DMS79 treated with DMSO at 0.1 percent for 48 hours (cell line): ENCODE measurements at places on chromosomes 3 and 15.

DNA sequence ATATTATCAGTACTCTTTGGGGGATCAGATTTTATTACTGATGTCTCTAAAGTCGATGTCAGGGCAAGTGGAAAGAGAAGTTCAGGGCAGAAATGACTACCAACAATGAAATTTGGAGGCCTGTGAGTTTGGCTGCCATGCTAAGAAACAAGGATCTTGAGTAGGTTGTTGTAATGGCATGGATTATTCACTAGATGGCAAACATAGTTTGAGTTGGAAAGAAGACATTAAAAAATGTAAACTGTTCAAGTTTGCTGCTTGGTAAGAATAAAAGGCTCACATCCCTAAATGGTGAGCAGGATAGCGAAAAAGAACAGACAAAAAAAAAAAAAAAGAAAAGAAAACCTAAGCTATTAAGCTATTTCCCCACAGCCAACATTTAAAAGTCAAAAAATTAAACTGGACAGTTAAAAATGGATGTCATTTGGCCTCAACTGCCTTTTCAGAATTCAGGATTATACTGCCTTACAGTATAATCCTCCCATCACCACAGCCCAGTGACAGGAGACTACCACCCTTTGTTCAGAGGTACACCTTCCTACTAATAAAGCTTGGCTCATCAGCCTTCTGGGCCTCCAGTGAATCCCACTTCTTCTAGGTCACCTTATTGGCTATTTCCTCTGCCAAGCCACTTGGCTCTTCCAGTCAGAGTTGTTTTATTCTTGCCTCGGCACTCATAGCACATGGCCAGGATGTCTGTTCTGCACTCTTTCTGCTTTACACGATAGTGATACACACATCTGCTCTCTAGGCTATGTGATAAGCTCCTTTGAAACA is 163.7 kb downstream of the PLD1 start:
- DNase-seq = peak; percentile 39

GRCh38 chr3:70383360-70383831 is 71.0 kb upstream of the MDFIC2 start:
- DNase-seq = no peak

DNA sequence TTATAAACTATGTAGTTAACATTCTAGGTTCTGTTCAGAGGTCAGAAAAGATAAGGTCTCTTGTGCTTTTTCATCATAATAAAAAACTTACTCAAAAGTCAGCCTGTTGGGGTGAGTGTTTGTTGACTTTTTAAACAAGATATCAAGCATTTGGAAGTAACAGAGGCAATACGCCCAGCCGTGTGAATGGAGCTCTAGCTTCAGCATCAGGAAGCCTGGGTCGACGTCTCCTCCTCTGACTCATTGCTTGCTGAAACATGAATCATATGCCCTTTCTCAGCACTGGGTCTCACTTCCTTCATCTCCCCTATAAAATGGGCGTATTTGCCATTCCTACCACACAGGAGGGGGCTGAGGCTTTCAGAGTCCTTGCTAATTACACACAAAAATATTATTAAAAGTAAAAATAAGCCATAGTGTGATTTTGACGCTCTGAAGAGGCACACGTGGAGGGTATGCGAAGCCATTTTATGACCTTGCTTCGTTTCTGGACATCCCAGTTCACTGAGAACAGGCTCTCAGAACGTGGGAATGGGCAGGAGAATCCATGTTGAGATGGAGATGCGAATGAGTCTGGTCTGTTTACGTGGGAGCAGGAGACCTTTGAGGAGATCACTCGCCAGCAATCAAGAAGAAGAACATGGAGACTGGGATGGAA is 220.8 kb upstream of the TPRG1 start:
- no peak for DNase-seq

DNA sequence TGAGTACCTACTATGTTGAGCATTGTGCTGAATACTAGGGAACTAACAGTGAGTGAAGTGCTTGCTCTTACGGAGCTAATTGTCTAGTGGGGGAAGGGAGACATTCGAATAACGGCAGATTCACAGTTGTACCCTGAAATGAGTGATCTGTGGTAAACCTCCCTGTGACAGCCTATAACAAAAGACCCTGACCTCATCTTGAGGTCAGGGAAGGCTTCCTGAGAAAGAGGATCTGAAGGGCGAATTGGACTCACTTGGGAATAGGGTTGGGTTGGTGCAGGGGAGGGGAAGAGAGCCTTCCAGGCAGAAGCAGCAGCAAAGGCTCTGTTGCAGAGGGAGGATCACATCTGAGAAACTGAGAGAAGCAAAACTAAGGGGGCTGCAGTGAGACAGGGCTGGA is 13.2 kb downstream of the HPS3 start:
- no peak for DNase-seq

DNA sequence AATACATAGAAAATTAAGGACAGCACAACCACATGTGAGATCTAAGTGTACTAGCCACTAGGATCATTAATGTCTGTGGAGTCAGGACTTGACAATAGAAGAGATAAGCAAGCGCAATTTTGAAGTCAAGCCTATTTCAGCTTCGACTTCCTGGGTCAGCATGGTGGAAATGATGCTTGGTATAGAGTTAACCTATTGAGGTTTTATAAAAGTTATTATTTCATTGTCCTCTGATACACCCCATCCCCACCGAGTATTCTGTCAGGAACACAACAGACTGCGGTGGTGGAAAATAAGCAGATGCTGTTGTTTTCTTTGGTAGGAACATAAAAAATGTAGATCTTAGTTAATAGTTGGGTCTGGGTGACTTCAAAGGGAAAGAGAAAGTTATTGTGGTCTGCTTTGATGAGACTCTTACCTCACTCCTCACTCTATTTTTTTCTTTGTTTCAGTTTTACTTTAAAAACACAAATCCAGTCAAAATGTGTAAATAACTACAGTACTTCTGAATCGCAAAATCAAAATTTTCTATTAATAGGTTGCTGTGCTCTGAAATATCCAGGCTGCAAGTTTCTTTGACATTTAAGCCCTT is 82.1 kb downstream of the IL5RA start:
- DNase-seq = no peak

- DNase-seq = no peak
Measured at GRCh38 chr15:36401586-36401966, 177.8 kb upstream of the CDIN1 start.

DNA sequence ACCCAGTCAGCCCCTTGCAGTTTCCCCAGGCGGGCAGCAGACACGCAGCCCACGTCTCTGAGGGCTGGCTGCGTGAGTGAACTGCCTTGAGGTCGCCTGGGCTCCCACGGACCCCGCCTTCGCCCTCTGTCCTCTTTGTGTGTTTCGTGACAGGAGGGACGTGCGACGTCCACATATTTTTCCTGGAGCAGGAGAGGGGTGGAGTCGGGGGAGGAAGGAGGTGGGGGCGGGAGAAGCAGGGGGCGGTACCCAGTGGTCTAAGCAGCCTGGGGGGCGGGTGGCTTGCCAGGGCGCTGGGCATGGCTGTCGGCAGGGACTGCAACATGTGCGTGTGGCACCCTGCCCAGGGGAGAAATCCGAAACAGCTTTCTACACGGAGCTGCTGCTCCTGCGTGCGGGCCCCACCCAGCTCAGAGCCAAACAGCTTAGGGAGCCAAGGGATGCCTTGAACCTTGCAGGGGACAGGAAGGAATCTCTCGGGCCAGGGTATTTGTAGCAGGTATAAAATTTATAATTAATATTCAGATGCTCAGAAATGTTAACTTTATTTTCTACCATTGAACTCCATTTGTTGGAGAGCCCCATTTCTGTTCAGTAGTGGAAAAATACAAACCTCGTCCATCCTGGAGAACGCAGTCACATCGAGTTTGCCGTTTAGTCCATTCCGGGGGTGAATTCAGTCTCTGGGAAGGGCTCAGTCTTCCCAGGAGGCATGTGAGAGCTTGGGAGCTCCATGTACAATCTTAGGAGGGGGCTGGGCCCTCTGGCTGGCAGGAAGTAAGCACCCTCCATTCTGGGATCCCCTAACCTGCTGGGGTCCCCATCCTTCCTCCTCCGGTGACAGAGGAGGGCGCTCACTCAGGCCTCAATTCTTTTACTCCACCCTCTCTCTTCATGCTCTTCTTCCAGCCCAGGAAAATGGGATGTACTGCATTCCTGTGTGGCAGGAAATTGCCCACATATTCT is 79.1 kb upstream of the MEF2A start:
- peak; percentile 16 for DNase-seq

DNA sequence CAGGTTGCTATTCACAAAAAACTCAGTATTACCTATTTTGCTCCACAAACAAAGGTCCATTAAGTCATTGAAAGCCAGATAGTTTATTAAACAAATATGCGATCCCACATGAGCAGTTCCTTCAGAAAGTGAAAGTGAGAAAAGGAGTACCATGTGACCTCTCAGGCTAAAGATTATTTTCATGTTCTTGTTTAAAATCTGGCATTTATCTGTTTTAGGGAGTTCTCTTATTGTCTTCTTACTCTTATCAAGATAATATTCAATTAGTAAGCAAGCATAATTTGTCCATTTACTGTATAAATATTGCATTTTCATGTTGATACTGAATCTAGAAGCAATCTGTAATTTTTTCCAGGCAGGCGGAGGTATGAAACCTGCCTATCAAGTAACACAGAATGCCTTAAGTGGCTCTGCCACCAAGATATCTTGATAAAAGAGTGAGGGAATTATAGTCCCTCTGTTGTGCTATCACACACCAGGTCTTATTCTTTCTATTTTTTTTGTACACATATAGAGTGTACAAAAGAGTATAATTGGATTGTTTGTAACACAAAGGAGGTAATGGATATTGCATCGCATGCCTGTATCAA is 20.1 kb upstream of the PLSCR5 start:
- no peak for DNase-seq

GRCh38 chr3:127959873-127960272 is 44.8 kb downstream of the KBTBD12 start:
- DNase-seq = peak; percentile 76

DNA sequence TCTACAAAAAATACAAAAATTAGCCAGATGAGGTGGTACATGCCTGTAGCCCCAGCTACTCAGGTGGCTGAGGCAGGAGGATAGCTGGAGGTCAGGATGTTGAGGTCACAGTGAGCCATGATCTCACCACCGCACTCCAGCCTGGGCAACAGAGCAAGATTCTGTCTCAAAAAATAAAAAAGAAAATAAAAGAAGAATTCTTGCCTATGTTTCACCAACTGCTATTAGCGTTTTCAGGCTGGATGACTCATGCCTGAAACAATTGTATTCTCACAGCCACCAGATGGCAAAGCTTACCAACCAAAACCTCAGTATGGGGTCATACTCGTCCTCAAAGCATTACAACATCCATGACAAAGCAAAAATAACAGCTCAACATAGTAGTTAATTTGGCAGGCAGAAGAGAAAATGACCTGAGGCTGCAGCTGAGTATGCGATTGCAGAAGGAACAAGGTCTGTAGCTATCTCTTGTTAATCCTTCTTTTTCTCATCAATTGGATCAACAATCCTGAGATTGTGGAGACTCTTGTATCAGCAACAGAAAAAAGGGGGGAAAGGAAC is 52.2 kb downstream of the TP53BP1 start:
- peak; percentile 0 for DNase-seq

- no peak for DNase-seq
Measured at GRCh38 chr3:191523148-191523547, 62.2 kb downstream of the PYDC2 start.

- no peak for DNase-seq
Measured at GRCh38 chr3:101719604-101720185, 4.7 kb upstream of the CEP97 start.

DNA sequence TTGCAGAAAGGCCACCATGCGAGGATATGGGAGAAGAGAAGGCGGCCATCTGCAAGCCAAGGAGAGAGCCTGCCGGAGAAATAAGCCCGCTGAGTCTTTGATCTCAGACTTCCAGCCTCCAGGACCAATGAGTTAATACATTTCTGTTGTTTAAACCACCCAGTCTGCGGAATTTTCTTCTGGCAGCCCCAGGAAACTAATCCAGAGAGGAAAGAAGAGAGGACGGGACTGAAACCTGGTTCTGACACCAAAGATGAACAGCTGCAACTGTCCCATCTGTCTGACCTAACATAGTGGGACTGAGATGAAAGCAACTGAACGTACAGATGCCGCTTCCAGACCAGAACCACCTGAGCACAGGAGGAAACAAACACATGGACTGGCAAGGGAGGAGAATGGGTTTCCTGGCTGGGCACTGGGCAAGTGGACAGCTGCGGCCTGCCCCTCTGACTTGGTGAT is 32.3 kb downstream of the VGLL4 start:
- DNase-seq = no peak

DNA sequence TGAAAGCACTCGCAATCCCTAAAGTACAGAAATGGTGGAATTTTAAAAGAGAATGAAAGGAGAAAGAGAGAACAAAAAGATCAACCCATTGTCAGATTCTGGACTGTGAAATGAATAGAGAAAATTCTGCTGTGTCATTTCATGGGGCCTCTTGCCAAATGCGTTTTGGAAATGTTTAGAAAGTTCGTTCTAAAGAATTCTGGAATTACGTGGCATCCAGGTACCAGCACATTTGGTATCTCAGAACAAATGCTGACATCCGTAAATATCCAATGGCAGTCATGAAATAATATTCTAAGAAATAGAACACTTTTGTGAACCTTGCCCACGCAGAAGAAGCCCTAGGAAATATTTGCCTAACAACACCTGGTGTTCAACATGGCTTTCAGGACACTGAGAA is 219.2 kb downstream of the P3H2 start:
- DNase-seq = no peak

DNA sequence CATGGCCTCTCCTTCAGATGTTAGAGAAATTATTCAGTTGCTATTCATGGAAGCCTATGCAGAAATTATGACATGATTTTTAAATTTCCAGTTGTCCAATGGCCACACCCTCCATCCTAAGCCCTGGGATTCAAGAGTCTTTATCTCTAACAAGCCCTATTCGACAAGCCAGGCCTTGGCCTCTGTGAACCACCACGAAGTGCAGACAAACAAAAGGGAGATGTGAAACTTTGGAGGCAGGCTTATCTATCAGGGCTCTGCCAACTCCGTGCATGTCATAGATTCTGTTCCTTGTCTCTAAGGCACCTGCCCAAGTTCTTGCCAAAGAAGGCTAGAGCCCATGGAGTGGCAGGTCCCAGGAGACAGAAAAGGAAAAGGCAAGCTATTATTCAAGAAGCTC is 212.4 kb upstream of the ADAMTS9 start:
- no peak for DNase-seq

GRCh38 chr3:124817079-124817478 is 70.1 kb downstream of the ITGB5 start:
- no peak for DNase-seq

- DNase-seq = no peak
Measured at GRCh38 chr3:128767094-128767750, 41.2 kb downstream of the RAB7A start.

DNA sequence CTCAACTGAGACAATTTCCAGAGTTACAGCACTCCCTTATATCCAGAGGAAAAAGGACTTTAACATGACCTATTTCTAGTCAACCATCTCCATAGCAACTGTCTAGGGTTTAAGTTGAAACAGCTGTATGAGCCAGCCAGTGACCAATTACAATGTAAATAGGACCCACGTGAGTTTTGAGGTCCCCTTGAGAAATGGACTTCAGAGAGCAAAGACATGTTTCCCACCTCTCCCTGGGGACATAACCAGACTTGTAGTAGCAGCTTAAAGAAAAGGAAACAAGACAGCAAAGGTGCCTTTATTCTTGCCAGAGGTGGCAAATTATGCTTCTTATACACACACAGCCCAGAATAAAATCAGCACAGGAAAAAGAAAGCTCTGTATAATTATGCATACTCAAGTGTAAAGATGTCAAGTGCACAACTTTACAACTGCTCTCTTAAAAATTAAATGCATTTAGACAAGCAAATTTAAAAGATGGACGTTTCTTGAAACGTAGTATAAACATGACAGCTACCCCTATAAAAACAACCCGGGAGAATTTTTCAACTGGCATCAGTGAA is 40.2 kb downstream of the SUMF1 start:
- DNase-seq = peak; percentile 13
